ENCODE measurements at places on chromosomes 13 and 19.

DNA sequence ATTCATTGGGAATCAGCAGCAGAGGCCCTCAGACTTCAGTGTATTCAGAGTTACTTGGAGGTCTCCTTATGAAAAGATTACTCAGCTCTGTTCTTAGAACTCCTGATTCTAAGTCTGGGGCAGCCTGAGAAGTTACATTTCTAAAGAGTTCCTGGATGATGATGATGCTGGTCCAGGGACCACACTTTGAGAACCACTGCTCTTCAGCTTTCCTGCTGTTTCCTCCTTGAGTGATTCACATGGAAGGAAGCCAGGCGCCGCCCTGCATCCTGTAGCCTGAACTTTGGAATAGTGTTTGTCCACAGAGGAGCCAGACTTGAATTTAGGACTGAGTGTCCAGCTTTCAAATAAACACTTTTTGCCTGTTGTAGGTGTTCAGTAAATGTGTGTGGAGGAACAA, 2.9 kb downstream of the CEBPG start:
- no peak for DNase-seq

DNA sequence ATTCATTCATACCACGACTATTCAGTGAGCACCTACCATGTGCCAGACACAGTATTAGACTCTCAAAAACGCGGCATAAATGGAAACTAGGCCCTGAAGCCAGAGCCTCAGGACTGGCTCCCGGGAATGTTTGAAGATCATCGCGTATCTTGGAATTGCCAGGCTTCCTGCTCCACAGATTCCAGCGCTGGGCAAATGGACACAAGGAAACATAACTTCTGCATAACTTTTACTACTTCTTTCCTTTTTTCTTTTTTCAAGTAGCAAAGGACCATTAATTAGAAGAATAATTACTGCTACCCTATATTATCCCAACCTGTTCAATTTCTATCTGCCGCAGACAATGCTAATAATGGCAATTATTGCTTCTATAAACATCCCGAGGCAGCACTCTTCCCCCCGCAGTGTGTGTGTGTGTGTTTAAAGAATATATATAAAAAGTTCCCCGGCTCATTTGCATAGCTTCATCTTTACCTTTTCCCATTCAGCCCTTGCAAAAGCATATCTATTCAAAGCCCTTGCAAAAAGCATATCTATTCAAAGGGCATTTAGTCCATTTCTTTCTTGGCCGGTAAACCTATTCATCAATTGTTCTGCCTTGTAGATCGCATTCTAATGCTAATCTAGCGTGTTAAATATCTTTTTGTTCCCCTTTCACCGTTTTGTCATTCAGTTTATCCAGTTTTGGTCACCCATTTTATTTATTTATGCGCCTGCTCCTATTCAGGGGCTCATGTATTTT, 6.1 kb downstream of the SOX21 start:
- DNase-seq: no peak

GRCh38 chr13:94902722-94903407, 190.5 kb upstream of the SOX21 start:
- DNase-seq: no peak

DNA sequence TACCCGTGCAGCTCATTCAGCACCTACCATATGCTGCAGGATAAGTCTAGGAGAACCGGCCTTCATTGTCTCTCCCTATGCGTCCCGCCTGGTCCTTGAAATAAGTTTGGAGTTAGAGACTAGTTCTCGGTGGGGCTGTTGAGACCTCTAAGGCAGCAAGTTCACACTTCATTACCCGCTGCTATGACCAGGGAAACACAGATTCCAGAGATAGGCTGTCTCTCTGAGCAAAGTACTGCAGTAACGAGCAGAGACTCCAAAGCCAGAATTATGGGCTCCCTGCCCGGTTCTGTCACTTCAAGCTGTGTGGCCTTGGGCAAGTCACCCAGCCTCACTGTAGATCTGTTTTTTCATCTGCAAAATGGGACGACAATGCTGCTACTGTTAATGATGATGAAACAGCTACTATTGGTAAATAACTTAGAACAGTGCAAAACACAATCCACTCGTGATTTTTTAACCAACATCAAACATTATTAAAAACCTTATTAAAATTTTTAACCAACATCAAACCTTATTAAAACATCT, 184.1 kb downstream of the USP12 start:
- DNase-seq: no peak

DNA sequence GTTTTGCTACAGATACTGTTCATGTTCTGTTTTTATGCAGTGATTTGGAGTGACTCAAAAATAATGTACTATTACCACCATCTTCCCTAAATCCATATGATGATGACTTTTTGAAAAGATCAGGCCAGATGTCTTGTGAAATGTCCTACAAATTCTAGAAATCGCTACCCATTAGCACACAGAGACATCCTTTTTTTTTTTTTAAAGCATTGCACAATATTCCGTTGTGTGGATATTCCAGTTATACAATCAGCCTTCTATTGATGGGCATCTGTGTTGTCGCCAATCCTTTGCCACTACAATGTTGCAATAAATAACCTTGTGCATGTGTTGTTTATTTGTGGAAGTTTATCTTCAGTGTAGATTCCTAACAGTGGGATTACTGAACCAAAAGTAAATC, 24.5 kb downstream of the ZDHHC20 start:
- DNase-seq: no peak

- DNase-seq: no peak
Measured at GRCh38 chr19:13289295-13289694, 139.1 kb downstream of the IER2 start.

GRCh38 chr13:112655913-112656312, 33.9 kb upstream of the ATP11A start:
- no peak for DNase-seq

Data from cortex of kidney (tissue), 1 donor.